ENCODE measurements at places on chromosomes 13 and 19. TPM values are rescaled to one million over a fixed set of nuclear protein-coding genes. Genes with fewer than 3 reads are reported as not detected.

ZNF835 gene
- 0.43 TPM for total RNA-seq

LIM2 gene
- 0.24 TPM for total RNA-seq

DNA sequence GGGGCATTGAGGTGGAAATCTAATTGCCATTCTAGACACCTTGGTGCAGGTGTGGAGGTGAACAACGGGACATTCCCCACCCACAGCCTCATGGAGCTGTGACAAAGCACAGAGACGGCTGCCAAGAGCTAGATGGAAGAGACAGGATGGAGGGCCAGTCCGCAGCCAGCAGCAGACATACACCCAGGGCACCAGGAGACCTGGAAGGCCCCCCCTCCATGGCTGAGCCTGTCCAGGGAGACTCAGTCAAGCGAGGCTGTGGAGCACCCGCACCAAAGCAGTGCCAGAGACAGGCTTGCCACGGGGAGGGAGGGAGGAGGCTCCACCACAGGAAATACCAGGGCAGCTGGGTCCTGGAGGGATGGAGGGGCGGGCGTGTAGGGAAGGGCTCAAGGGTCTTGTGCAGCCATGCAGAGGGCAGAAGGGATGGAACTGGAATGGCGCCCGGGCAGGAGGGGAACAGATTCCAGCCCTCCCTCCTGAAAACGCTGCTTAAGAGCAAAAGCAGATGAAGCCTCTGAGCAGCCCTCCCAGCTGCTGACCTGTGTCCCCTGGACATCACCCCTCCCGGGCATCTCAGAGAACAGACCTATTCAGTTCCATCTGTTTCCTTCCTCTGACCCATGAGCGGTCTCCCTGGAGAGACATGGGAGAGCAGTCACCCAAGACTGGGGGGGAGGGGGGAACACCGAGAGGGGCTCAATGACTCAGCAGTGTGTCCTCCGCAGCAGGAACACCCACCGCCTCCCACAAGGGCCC is 14.4 kb downstream of the EPS15L1 start:
- peaks cover 3% of the 10 kb centered on the region for H3K36me3 ChIP-seq
- DNase-seq: no peak
- H3K27ac ChIP-seq: no peak overlapping the region
- H3K4me1 ChIP-seq: peaks cover 28% of the 10 kb centered on the region

DNA sequence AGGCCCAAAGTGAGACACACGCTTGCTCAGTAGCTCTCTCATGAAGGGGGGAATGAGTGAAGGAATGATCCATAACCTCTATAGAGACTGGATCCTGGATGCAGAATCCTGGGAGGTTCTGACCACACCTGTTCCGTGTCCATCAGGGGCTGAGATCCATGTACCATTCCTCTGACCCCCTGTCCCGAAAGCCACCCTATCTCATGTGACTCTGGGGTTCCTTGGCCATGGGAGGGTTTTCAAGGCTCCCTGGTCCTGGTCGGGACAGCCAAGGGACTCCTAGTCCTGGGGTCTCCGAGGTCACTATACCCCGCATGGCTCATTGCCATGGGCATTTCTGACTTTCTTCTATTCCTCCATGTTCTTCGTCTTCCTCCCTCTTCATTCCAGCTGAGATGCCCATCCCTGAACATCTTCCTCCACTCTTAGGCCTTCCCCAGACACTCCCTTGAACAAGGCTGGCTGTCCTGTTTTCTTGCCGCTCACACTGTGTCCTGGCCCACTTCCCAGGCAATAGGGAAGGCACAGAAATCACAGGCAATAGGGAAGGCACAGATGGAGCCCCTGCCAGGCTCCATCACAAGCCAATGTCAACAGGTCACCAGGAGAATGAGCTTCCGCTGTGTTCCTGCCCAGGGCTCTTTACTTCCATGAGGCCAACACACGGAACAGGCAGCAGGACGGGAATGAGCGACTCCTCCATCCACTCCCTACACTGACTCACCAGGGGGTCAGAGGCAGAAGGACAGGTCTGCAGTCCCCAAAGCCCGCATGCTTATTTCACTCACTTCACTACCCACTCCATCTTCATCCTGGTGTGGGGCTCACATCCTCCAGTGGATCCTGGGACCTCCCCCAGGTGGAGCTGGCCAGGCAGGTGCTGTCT is 3.2 kb downstream of the CEACAM5 start:
- no peak overlapping the region for H3K4me3 ChIP-seq
- H3K4me1 ChIP-seq: peaks cover 5% of the 10 kb centered on the region
- H3K27me3 ChIP-seq: peaks cover 13% of the 10 kb centered on the region
- DNase-seq: no peak

DNA sequence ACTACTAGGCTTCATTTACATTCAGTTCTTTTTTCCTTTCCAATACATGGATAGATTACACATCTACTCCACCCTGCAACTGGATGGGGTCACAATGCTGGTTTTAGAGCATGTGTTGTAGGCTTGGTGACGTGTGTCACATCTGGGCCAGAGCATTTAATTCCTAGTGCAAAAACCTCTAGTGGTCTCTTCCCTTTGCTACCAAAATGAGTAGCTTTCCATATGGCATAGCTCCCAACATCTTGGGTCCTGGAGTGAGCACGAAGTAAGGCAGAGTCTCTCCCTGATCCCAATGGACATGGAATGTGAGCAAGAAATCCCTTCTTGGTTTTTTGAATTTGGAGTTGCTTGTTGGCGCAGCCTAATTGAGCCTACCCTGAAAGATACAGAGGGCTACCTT is 51.7 kb downstream of the TNFSF11 start:
- no peaks in the 10 kb centered on the region for H3K36me3 ChIP-seq
- DNase-seq: no peak

GRCh38 chr19:18173572-18174288 is at the start of gene IFI30:
Gene IFI30, plus strand, starts transcription at chr19:18173813. Its CDS starts 29 bp downstream, at chr19:18173842.
- DNase-seq: peak; percentile 92
- H3K27me3 ChIP-seq: no peaks in the 10 kb centered on the region
- H3K36me3 ChIP-seq: peaks cover 33% of the 10 kb centered on the region
- H3K27ac ChIP-seq: peak within 1 kb of the TSS; percentile 85
- peak within 1 kb of the TSS; percentile 89 for H3K4me3 ChIP-seq
